ENCODE measurements at places on chromosomes 16 and 17.
A peak's percentile ranks its signal among the peaks of the same experiment; 100 is the strongest.

DNA sequence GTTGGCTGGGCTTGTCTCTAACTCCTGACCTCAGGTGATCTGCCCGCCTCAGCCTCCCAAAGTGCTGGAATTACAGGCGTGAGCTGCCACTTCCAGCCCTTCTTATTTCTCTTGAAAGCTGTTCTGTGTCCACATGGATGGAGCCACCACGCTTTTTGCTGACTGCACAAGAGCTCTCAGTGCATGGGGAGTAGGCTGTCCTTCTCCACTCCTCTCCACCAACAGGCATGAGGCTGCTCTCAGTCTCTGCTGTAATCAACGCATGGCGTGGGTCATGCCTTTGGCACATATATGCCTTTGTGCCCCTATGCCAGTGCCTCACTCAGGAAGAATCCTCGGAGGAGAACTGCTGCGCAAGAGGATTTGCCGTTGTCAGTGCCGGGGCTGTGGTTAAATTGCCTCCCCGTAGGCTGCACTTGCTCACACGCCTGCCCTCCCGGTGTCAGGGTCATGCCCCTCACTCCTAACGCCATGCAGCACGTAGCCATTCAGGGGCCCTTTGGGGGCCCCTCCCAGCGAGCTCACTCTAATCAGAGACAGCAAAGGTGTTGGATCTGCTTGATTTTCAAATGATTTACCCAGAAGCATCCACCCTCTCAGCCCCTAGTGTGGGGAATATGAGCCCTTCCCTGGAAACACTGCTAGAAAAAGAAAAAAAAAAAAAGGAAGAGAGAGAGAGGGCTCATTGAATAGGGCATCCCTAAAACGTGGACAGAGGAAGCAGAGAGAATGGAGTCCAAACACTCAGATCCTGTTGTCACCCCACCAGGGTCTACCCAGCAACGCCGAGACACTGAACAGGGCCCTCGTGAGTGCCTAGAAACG is 47.5 kb upstream of the ZCCHC14 start:
- DNase-seq = no peak

- DNase-seq = no peak
These were observed 2.0 kb upstream of the RNF112 start for GRCh38 chr17:19409066-19409465.

DNA sequence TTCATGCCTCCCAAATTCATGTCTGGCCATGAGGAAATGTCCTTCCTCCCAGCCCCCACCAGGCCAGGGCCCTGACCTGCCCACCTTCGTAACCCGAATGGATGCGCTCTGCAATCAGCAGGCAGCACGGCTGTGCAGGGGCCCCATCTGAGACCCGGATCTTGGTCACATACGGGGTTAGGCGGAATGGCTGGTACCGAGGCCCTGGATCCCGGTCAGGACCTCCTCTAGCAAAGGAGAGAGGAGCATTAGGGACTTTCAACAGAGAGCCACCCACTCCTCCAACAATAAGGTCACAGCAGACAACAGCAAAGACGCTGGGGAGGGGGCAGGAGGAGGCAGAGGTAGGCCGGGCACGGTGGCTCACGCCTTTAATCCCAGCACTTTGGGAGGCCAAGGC is 3.6 kb downstream of the PER1 start:
- DNase-seq = no peak

DNA sequence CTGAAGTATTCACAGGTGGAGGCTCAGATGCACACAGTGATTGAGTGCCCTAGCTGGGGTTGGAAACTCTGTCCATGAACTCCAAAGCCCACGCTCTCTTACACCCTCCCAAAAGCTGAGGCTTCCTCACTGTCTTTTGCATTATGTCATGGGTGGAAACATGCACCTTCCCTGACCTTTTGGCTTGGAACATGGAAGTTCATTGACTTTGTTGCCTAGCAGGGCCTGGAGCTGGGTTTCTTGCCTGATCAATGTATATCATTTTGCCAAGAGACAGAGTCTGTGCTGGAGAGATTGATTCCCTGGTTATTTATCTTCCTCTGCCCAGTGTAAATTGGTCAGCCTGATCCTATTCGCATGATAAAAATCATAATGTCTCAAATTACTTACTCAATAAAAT is 558.4 kb downstream of the MAF start:
- DNase-seq = no peak

GRCh38 chr17:77311371-77311981 is 170.7 kb downstream of the SEC14L1 start:
- no peak for DNase-seq

DNA sequence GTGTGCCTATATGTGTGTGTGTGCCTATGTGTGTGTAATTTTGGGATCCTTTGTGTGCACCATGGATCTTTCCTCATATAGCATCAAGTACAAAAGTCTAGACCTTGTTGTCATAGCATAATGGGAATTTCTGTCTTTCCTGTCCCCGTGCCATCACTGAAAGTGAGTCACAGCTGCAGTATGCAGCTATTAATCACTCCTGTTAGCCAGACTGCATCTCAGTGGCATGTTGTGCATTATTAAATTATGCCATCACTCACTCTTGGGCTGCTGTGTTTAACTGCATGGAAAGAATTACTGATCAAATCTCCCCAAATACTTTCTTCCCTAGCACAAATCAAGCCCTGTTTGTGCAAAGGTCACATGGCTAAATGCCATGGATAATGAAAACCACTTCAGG is 92.4 kb downstream of the CBLN1 start:
- DNase-seq = no peak

DNA sequence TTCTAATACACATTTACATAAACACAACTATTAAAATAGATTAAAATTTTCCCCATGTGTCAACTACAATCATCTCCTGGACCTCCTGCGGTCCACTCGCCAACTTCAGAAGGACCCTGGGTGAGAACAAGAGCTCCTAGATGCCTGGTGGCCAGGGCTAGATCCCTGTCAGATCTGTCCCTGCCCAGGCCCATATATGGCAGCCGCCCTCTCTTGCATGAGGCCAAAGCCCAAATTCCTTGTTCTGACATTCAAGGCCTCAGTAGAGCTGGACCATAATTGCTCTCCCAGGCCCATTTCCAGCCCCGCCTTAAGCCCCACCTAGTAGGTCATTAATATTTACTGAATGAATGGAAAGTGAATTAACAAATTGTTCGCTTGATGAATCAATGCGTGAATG is 237.7 kb downstream of the KATNIP start:
- no peak for DNase-seq

- DNase-seq = no peak
These were observed 73.2 kb downstream of the CMIP start for GRCh38 chr16:81517629-81518438.

DNA sequence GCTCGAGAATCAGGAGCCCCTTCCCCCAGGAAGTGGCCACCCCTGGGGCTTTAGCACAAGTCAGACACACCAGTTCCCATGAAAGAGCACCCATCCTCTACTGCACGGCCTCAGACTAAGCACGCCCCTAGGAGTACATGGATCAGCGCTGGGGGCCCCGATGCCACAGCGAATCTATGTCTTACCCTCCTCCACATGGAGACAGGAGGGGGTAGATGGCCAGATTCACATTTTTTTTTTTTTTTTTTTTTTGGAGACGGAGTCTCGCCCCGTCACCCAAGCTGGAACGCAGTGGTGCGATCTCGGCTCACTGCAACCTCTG is 3.2 kb upstream of the EXOSC6 start:
- peak; percentile 3 for DNase-seq

GRCh38 chr16:55294931-55295342 is 29.1 kb upstream of the IRX6 start:
- DNase-seq = no peak

GRCh38 chr17:81075307-81075706 is 40.4 kb downstream of the BAIAP2 start:
- DNase-seq = no peak

DNA sequence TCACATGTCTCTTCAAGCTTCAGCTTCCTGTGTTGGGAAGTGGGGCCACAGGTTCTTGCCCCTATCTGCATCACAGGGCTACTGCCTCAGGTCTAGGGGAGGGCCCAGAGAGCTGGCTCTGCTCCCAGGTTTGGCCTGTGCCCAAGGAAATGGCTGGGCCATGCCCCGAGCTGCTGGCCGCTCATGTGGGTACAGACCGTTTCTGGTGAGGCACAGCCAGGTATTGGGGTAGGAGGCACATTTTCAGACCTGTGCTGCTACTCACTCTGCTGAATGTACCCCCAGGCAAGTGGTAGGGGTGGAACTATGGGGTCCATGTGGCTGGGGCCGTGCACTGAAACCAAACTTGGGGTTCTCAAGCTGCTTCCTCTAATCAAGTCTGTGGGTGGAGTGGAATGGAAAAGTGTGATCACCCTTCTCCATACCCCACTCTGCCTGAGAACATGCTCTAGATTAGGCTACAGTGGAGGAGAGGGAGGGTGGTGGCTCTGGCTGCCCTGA is 4.6 kb downstream of the GAS2L2 start:
- DNase-seq = no peak

DNA sequence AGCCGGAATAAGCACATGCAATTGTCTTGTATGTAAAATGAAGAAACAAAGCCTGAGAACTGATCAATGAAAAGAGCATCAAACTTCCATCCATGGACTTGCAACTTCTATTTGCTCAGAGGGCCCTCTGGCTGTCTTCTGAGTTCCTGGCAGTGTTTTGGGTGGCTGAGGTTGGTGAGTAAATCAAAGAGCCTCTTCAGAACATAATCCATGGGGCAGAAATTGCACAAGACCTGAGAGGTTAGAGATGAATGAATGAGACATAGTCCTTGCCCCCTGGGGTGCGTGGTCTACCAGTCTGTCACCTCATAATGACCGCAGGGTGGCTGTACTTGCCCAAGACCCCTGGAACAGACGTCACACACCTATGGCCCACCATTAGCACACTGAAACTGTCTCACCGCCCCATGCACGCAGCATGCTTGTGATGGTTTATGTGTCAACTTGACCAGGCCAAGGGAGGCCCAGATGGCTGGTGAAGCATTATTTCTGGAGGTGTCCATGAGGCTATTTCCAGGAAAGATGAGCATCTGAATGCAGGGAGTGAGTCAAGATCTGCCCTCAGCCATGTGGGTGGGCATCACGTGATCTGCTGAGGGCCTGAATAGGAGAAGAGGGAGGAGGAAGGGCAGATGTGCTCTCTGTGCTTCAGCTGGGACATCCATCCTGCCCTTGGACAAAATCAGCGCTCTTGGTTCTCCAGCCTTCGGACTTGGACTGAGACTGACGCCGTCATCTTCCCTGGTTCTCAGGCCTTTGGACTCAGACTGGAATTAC is 8.3 kb downstream of the PIK3R6 start:
- DNase-seq = no peak

- DNase-seq = no peak
These were observed 42.3 kb downstream of the TNRC6A start for GRCh38 chr16:24771779-24772157.

GRCh38 chr16:46896314-46896968 is 12.3 kb downstream of the GPT2 start:
- DNase-seq = no peak

DNA sequence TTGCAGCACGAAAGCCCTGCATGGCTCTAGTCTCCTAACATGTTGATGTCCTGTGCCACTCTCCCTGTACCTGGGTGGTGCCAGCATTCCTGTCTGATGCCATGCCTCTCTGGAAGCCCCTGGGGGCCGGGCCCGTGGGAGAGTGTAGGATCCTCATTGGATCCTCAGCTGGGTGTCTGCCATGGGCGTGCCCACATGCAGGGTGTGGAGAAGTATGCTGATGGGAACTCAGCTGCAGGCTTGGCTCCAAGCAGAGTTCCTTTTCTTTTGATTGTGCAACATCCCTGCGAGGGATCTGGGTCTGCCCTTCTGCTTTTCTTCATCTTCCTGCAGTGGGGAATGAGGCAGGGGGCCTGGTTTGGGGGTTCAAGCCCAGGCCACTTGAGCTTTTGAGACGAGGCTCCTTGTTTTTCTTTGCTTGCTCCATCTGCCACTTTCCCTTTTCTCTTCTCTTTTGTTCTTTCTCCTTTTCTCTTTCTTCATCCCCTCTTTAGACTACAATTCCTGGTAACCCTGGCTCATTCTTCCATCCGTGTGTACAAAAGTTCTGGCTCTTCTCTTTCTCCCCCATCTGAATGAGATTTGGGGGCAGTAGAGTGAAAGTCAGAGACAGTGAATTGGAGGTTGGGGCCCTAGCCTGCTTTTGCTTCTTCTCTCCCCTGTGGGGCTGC is 32.9 kb downstream of the KSR1 start:
- no peak for DNase-seq

DNA sequence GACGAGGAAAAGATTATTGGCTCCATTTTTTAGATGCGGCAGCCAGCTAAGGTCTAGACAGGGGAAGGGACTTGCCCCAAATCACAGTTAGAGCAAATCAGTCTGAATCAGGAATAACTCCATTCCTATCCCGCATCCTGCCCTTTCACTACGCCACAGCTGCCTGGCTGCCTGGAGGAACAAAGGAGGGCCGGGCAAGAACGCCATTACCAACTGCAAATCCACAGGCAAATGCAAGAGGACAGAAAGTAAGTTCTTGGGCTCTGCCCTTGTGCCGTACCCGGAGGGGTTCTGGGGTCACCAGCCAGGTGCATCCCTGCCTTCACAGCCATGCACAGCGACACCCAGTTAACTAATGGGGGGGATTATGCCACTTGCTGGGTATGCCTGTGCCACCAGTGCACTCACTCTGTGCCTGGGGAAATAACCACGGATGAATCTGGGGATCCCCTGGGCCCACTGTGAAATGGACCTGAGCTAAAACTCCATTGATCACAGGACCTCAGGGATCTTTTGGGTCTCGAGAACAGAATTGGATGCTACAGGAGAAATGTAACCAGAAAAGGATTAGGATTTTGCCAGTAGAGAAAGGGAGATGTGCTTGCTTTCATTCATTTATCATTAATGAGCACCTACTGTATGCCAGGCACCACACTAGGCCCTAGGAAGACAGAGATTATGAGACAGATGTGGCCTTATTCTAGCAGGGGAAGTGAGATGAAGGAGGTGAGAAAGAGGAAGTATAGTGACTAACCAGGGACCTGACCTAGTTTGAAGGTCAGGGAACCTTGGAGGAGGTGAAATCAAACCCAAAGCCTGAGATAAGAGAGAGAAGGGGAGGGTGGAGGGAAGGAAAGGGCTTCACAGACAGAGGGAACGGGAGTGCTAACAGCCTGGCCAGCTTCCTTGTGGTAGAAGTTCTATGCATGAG is 17.7 kb downstream of the BCL7C start:
- no peak for DNase-seq

GRCh38 chr17:80873307-80873951 is 118.2 kb upstream of the CHMP6 start:
- no peak for DNase-seq

- DNase-seq = peak; percentile 49
These were observed 3.5 kb downstream of the MPO start for GRCh38 chr17:58277107-58277801.

Measured in HEK293T (cell line).